ENCODE measurements at places on chromosomes 1 and 21. TPM values are rescaled to one million over a fixed set of nuclear protein-coding genes. Genes with fewer than 3 reads are reported as not detected.
A peak's percentile ranks its signal among the peaks of the same experiment; 100 is the strongest.

DNA sequence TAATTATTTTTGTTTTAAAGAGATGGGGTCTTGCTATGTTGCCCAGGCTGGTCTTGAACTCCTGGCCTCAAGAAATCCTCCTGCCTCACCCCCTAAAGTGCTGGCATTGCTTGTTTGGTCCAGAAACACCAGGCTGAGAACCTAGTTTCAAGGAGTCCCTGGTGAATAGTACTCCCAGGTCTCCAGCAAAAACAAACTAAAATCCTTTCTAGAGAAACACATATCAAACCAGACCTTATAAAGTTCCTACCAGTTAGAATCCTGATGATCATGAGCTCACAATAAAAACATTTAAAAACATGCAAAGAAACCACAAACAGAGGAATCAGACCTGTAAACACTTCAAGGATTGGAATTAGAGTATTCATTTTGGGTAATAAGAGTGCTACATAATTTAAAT lies 34.4 kb upstream of the PADI1 start:
- no peak overlapping the region for H3K27ac ChIP-seq
- H3K36me3 ChIP-seq: no peaks in the 10 kb centered on the region
- H3K27me3 ChIP-seq: no peaks in the 10 kb centered on the region
- H3K4me3 ChIP-seq: no peak overlapping the region
- peaks cover 3% of the 10 kb centered on the region for H3K4me1 ChIP-seq
- DNase-seq: no peak

DNA sequence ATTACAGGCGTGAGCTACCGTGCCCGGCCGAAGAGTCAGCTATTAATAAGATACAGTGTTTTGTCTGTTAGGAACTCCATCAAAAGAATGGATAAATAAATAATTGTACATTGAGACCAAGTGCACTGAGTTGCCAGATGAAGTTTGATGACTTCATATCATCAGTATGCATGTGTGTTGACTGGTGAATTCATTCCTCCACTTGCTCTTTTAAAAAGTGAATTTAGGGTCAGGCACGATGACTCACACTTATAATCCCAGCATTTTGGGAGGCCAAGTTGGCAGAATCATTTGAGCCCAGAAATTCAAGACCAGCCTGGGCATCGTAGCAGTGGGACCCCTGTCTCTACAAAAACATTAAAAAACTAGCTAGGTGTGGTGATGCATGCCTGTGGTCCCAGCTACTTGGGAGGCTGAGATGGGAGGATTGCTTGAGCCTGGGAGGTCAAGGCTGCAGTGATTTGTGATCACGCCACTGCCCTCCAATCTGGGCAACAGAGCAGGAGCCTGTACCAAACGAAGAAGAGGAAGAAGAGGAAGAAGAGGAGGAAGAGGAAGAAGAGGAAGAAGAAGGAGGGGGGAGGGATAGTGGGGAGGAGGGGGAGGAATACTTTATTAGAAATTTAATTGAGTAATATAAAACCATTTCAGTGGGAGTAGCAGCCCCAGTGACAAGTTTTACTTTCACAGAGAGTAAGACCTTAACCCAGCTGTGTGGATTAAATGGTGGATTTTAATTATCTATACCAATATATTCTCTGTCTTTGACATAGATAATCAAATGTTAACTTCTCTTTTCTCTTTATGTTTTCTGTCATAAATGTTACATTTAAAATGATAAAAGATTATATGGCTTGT lies 74.9 kb downstream of the CCDC18 start:
- H3K27me3 ChIP-seq: no peaks in the 10 kb centered on the region
- no peak overlapping the region for H3K4me3 ChIP-seq
- no peak overlapping the region for H3K27ac ChIP-seq
- H3K36me3 ChIP-seq: no peaks in the 10 kb centered on the region
- H3K4me1 ChIP-seq: no peaks in the 10 kb centered on the region

- no peaks in the 10 kb centered on the region for H3K27me3 ChIP-seq
- no peak overlapping the region for H3K4me3 ChIP-seq
- no peaks in the 10 kb centered on the region for H3K36me3 ChIP-seq
- peaks cover 40% of the 10 kb centered on the region for H3K4me1 ChIP-seq
These were observed 171.1 kb downstream of the TOMM20 start for GRCh38 chr1:234957330-234958065.

DNA sequence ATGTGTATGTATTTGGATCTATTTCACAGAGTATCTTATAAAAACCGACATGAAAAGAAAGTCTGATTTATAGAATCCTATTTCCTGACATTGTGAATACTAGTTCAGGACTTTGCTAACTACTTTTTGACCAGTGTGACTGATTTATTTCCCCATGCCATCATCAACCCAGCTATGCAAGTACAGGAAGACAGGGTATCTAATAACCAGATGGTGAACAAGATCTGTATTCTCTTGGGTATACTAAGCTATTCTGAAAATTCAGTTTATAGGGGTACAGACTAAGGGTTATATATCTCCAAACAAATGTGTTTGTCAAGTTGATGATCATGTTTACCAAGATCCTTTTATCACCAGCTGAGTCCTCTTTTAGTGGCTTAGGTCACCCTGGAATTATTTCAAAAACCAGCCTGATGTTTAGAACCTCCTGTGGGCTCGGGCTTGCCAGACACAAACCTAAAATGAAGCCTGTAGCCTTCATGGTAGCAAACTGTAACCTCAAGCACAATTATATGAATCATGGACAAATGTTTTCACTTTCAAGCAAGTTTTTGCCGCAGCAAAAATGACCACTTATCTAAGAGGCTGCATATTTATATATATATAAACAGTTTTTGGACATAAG lies 185.1 kb downstream of the FGGY start:
- no peak for DNase-seq
- no peaks in the 10 kb centered on the region for H3K4me1 ChIP-seq
- H3K27ac ChIP-seq: no peak overlapping the region
- no peak overlapping the region for H3K4me3 ChIP-seq
- H3K36me3 ChIP-seq: no peaks in the 10 kb centered on the region
- H3K27me3 ChIP-seq: no peaks in the 10 kb centered on the region

DNA sequence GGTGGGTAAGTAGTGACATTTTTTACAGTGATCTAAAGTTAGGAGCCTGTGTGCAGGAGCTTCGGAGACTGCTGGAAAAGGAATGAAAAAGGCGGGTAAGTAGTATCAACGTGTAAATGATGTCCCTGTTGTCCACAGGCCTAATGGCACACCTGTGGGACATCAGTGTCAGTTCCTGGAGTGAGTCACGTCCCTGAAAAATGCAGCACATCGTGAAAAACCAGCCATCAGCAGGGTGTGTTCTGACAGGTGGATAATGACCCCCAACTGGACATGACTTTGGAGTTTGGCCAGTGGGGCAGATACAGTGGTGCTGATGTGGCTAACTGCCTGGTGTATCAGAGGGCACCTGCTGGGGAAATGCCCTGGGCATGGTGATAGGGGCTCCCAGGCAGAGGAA lies 12.0 kb upstream of the PRDM15 start:
- peaks cover 25% of the 10 kb centered on the region for H3K36me3 ChIP-seq
- no peaks in the 10 kb centered on the region for H3K27me3 ChIP-seq
- H3K4me3 ChIP-seq: no peak overlapping the region
- no peaks in the 10 kb centered on the region for H3K4me1 ChIP-seq
- H3K27ac ChIP-seq: no peak overlapping the region
- DNase-seq: no peak

- H3K4me3 ChIP-seq: no peak overlapping the region
- peaks cover 3% of the 10 kb centered on the region for H3K4me1 ChIP-seq
- H3K36me3 ChIP-seq: peaks cover 24% of the 10 kb centered on the region
- H3K27me3 ChIP-seq: no peaks in the 10 kb centered on the region
- no peak overlapping the region for H3K27ac ChIP-seq
These were observed 57.8 kb upstream of the RAVER2 start for GRCh38 chr1:64686828-64687724.

- peaks cover 23% of the 10 kb centered on the region for H3K4me1 ChIP-seq
- H3K4me3 ChIP-seq: no peak overlapping the region
- H3K36me3 ChIP-seq: peaks cover 44% of the 10 kb centered on the region
These were observed 14.1 kb downstream of the PEA15 start for GRCh38 chr1:160219062-160219929.

The POU2F1 gene
- total RNA-seq: 14.2 TPM

GRCh38 chr1:18907021-18907916 lies 4.9 kb upstream of the ALDH4A1 start:
- no peaks in the 10 kb centered on the region for H3K27me3 ChIP-seq
- peak; percentile 88 for DNase-seq
- peak overlapping the region; percentile 29 for H3K27ac ChIP-seq
- H3K4me3 ChIP-seq: no peak overlapping the region
- peaks cover 23% of the 10 kb centered on the region for H3K4me1 ChIP-seq
- peaks cover 57% of the 10 kb centered on the region for H3K36me3 ChIP-seq

The SH3BGR gene
- 3.4 TPM for total RNA-seq

The KRTAP11-1 gene
- total RNA-seq: not detected

DNA sequence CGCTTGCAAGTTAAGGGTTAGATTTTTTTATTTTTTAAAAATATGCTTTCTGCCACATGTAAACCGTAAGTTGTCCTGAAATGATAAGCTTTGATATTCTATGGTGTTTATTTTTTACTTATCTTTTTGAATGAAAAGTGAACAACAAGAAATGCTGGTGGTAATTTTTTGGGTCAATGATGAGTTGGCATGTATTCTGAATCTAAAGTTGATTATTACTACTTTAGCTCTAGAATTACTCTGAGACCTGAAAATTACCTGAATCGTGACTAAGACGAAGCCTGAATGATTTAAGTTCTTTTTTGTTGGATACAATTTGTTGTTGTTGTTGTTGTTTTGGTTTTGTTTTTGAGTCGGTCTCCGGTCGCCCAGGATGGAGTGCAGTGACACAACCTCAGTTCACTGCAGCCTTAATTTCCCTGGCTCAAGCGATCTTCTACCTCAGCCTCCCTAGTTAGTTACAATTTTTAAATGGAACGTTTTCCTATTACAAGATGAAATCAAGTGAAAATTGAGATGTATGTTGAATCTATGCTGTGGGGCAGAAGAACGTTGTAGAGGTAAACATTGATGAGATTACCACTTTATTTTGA lies 941 bp downstream of the RABGGTB start:
- peak overlapping the region; percentile 88 for H3K4me3 ChIP-seq
- no peaks in the 10 kb centered on the region for H3K27me3 ChIP-seq

DNA sequence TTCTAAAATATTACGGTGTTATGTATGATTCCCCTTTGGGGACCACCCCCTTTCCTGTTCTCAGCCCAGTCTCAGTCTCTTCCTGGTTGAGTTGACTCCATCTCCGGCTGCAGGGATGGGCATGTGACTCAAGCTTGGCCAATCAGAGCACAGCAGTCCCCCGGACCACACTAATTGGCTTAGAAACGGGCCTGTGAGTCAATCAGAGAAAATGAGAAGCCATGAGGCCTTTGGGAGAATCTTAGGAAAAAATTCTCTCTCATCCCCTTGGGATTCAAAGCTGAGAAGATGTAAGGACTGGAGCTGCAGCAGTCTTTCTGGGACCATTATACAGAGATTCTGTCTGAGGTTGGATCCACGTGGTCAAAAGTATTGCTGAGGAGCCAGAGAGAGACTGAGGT lies 10.7 kb upstream of the FHAD1 start:
- no peak overlapping the region for H3K4me3 ChIP-seq
- no peaks in the 10 kb centered on the region for H3K4me1 ChIP-seq
- H3K27me3 ChIP-seq: no peaks in the 10 kb centered on the region
- H3K36me3 ChIP-seq: no peaks in the 10 kb centered on the region

DNA sequence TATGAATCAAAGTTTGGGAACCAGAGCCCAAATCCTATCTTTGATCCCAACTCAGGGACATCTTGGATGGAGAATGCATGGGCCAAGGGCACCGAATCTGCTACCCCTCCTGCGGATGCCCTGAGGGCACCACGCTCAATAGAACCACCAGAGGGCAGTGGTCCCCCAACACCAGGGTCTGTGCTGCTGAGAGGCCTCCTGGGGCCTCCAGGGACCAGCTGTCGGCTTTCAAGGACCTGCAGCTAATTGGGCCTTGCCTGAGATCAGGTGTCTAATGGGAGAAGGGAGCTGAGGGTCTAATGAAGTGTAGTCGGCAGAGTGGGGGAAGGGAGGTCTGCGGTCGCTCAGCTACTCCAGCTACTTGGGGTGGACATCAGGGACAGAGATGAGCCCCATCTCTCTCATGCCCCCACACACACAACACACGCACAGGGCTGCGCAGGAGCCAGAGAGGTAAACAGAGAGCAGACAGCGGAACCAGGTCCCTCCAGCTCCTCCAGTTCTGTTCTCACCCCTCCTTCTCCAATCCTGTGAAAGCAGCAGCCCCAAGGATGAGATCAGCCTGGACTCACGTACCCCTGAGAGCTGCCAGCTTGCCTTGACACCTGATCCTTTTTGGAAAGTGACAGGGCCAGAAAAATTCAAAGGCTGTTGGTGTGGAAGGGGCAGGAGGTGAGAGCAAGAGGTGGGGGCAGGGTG lies 34.9 kb upstream of the PPP1R15B start:
- H3K4me1 ChIP-seq: peaks cover 8% of the 10 kb centered on the region
- DNase-seq: peak; percentile 85
- H3K27me3 ChIP-seq: no peaks in the 10 kb centered on the region
- peaks cover 79% of the 10 kb centered on the region for H3K36me3 ChIP-seq
- H3K27ac ChIP-seq: no peak overlapping the region
- H3K4me3 ChIP-seq: no peak overlapping the region

The LGR6 gene
- total RNA-seq: 1.8 TPM

The SAMD11 gene
- 12.0 TPM for total RNA-seq

GRCh38 chr1:9588551-9589143 lies at the start of gene TMEM201:
TMEM201 (plus strand) TSS chr1:9588911; CDS start chr1:9588931, 20 bp downstream.
- H3K27ac ChIP-seq: peak within 1 kb of the TSS; percentile 71
- peak; percentile 98 for DNase-seq
- no peaks in the 10 kb centered on the region for H3K27me3 ChIP-seq
- H3K36me3 ChIP-seq: peaks cover 28% of the 10 kb centered on the region

GRCh38 chr1:42762269-42762668 lies 4.6 kb downstream of the P3H1 start:
- H3K36me3 ChIP-seq: peaks cover 32% of the 10 kb centered on the region
- DNase-seq: no peak
- no peak overlapping the region for H3K4me3 ChIP-seq
- no peaks in the 10 kb centered on the region for H3K27me3 ChIP-seq

- H3K27me3 ChIP-seq: no peaks in the 10 kb centered on the region
- H3K27ac ChIP-seq: no peak overlapping the region
- no peak overlapping the region for H3K4me3 ChIP-seq
- H3K36me3 ChIP-seq: peaks cover 5% of the 10 kb centered on the region
- DNase-seq: no peak
- no peaks in the 10 kb centered on the region for H3K4me1 ChIP-seq
These were observed 13.5 kb upstream of the NEXN start for GRCh38 chr1:77874804-77875445.

DNA sequence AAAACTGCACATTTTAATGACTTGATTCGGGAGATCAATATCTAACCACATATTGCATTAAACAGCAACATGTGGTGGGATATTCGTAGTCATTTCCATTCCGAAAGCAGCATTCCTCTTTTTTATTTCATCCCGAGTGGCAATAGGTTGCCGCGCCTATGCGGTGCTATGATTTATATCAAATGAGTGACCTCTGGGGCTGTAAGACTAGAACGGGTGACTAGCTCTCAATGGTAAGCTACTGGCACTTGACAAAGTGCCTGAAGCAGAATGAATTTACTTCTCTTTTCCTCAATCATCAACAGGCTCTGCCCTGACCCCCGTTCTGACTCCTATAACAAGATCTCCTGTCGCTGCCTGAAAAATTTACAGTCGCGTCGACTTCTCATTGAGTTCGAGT lies 162.3 kb downstream of the ZNF281 start:
- DNase-seq: no peak
- no peak overlapping the region for H3K4me3 ChIP-seq
- H3K4me1 ChIP-seq: no peaks in the 10 kb centered on the region
- no peaks in the 10 kb centered on the region for H3K36me3 ChIP-seq
- H3K27ac ChIP-seq: no peak overlapping the region
- H3K27me3 ChIP-seq: peaks cover 41% of the 10 kb centered on the region
